ENCODE measurements at places on chromosomes 6 and 20.
A peak's percentile ranks its signal among the peaks of the same experiment; 100 is the strongest.

DNA sequence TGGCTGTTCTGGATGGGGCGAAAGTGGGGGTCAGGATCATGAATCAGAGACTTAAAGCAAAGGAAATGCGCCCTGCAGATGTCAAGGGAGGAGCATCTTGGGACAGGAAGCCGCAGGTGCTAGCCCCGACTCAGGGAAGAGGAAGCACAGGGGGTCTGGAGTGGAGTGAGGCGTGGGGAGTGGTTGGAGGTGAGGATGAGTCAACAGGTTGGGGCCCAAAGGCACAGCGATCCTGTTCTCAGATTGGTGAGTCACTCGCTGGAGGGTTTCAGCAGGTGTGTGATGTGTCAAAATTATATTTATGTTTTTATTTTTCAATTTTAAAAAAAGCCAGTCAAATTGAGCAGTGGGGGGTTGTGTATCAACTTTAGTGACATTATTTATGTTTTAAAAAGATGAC lies 19.0 kb downstream of the PACSIN1 start:
- no peak for DNase-seq

DNA sequence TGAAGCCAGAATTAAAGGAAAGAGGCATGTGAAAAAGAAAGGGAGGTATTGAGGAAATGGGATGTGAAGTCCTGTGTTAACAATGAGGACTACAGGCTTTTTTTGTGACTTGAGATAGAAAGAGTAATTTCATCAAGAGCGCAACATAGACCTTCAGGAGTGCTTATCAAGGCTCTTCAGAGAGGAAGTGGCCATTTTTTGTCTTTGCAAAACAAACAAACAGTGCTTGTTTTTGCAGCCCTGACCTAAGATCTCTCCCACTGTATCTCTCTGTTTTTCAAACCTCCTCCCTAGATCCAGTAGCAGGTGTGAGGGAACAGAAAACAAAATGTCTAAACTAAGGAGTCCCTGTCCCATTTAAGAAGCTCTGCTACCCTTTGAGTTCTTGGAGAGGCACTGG lies 710.3 kb upstream of the MARCKS start:
- DNase-seq: no peak

- DNase-seq: peak; percentile 98
Observed at GRCh38 chr6:109381747-109382575, at the start of gene CD164. CD164 (minus strand) TSS chr6:109382467; CDS start chr6:109382378, 89 bp downstream.

DNA sequence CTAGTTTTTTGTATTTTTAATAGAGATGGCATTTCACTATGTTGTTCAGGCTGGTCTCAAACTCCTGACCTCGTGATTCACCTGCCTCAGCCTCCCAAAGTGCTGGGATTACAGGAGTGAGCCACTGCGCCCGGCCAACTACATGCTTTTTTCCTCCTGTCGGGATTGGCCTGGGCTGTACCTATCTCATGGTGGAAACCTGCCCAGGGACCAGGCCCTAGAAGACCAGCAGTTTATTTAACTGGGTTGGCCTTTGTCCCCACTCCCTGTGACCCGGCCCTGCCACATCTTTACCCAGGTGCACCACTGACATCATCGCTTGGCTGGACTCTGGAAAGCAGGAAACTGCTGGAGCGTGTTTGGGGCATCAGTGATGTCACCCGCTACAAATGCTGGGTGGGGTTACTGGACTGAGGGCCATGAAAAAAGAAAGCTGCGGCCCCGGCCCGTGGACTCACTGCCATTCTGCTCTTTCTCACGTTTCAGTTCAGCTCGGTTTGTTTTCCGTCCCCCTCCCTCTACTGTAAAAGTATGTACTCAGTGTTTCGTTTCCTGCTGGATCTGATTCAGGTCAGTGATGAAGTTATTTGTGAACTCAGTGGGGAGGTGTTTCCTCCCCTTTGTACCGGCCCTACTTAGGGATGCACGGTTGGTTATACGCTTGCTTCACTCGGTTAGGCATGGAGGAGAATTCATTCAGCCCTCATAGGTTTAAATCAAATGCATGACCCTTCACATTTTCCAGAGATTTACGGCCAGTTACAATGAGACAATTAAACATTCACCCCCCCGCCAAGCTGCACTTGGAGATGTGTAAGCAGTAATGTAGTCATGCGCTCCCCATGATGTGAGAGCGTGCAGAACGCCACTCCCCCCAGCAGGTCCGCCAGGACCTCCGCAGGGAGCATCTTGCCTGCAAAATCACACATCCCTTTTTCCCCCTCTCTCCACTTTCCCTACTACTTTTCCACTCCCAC lies 179.3 kb downstream of the MTHFD1L start:
- no peak for DNase-seq

GRCh38 chr20:25623225-25623735 lies 534 bp downstream of the NANP start:
- DNase-seq: peak; percentile 51

- DNase-seq: no peak
Observed at GRCh38 chr6:168468045-168468444, 27.1 kb downstream of the SMOC2 start.

- DNase-seq: no peak
Observed at GRCh38 chr6:17714879-17715851, 8.4 kb upstream of the NUP153 start.

DNA sequence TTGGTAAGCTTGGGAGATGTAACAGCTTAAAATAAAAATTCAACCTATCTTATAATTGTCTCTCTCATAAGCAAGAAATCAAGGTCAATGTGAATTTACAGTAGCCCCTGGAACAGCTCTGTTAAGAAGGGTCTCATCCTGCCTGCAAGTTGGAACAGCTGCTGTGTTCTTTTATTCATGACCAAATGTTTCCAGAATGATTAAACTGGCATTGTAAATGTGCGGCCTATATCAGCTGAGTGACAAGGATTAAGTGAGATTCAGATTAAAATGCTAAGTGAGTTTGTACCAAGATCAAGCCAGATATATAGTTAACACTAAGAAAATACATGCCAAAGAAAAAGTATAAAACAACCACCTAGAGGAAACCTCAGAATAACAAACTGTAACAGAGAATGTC lies 45.3 kb upstream of the NRSN1 start:
- no peak for DNase-seq

DNA sequence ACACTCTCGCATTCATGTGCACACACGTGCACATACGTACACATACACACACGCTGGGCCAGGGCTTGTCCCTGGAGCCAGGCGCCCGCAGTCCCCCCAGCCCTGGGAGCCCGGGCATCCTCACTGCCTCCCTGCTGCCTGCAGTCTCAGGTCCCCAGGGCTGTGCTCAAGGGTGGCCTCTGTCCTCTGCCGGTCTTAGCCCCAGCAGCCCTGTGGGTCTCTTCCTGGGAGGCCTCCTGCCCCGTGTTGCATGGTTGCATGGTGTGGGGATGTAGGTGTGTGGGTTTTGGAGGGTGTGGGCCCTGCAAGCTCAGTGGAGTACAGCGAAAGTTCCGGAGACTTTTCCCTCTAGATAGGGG lies 101.5 kb downstream of the TMEM242 start:
- no peak for DNase-seq

DNA sequence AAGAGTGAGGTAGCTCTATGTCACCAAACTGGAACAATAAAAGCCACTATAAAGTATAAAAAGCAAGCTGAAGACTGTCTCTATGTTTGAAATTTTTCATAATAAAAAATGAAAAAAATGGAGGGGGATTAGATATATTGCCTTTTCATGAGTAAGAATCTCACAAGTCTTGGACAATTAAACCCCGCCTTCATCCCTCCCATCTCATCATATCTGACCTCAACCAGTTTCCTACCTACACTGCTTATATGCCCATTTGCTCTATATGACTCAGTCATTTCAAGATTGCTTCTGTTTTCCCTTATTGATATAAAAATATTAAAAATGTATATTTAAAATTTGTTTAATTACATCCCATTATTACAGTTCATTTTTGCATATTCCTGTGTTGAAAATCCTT lies 2.9 kb upstream of the TRIM39 start:
- no peak for DNase-seq

DNA sequence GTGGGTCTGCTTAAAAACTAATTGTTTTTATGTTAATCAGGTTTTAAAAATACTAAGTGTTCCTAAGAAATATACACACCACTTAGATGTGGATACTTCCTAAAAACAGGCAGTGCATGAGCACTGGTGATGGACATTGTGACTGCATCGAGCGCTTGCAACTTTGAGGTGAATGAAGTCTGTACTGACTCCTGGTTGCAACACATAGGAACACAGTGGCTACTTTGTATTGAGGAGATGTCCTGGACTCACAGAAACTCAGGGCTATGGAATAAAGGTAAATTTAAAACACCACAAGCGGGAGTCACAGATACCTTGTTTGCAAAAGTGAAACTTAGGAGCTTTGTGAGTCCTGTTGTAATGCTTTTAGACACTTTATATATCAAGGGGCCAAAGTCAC lies 55.6 kb upstream of the POLR1H start:
- DNase-seq: no peak

DNA sequence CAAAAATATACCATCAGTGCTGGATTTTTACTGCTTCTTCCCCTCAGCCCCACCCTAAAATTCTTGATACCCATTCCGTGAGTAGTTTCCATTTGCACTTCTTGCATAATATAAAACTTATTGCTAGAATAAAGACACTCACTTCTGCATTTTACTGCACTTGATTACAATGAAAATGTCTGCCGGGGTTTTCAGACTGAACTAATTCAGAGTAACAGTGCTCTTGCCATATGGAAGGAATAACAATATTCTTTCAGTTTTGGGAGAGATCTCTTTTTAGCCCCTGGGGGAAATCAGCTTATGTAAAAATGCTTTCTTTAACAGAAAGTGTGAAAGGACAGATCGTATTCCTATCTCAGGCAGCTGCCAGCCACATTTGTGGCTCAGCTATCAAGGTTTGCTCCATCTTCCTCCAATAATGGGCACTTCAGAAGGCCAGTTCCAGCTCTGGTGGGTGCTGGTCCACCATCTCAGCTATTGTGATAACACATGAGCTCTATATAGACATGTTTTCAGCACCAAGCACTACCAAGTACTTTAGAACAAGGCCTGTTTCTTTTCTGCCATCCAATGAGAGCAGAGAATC lies 8.9 kb downstream of the SMLR1 start:
- DNase-seq: no peak

DNA sequence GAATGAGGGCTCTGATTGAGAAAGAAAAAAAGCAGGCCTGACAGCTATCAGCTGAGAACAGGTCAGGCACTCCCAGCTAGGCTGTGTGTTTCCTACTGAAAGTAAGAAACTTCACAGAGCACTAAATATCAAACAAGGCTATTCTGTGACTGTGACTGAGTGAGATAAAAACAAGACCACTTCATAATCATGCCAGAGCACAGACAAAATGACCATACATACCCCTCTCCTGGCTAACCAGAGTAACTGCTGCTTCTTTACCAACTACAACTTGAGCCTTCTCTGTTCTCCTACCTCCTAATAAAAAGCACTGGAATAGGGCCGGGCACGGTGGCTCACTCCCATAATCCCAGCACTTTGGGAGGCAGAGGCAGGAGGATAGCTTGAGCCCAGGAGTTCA lies 6.8 kb upstream of the BTN1A1 start:
- DNase-seq: peak; percentile 12

- DNase-seq: peak; percentile 32
Observed at GRCh38 chr20:10474606-10475184, 39.6 kb downstream of the SLX4IP start.

GRCh38 chr20:49585585-49586245 lies 17.8 kb upstream of the PTGIS start:
- no peak for DNase-seq

DNA sequence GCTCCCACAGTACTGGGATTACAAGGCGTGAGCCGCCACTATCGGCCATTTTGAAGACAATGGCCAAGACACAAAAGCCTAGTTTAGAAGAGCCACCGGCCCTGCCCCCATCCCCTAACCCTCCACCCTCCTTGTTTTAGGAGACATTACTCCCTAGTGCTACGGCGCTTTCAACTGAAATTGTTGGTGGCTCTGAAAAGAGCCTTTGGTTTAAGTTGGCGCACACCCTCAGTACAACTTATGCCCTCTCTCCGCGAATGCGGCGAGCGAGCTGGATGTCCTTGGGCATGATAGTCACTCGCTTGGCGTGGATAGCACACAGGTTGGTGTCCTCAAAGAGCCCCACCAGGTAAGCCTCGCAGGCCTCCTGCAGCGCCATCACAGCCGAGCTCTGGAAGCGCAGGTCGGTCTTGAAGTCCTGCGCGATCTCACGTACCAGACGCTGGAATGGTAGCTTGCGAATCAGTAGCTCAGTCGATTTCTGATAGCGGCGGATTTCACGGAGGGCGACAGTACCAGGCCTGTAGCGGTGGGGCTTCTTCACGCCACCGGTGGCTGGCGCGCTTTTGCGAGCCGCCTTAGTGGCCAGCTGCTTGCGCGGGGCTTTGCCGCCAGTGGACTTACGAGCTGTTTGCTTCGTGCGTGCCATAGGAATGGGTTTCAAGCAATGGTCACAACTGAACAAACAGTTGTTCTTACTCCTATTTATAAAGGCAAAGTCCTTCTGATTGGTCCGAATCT lies 114.9 kb upstream of the BTN3A2 start:
- DNase-seq: peak; percentile 73

- DNase-seq: no peak
Observed at GRCh38 chr6:84329077-84329476, 101.6 kb upstream of the CEP162 start.

- no peak for DNase-seq
Observed at GRCh38 chr20:53405139-53405538, 188.5 kb downstream of the ZNF217 start.

GRCh38 chr20:24866008-24866407 lies 83.1 kb upstream of the CST7 start:
- no peak for DNase-seq

GRCh38 chr20:11712639-11713160 lies 205.0 kb upstream of the BTBD3 start:
- no peak for DNase-seq

DNA sequence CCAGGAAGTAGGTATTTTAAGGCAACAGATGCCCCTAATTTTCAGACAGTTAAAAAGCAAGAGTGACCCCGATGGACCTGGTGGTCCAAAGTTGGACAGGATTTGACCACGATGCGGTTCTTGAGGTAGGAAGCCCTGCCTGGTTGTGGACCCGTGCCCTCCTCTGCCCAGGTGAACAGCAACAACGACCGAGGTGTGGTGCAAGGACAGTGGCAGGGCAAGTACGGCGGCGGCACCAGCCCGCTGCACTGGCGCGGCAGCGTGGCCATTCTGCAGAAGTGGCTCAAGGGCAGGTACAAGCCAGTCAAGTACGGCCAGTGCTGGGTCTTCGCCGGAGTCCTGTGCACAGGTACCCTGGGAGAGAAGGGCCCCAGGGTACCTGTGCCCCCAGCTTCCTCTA lies 18.7 kb downstream of the TGM6 start:
- no peak for DNase-seq

- no peak for DNase-seq
Observed at GRCh38 chr6:163592872-163593271, 178.4 kb downstream of the QKI start.

- DNase-seq: no peak
Observed at GRCh38 chr6:151096255-151096612, 143.5 kb upstream of the AKAP12 start.

- DNase-seq: no peak
Observed at GRCh38 chr20:1566701-1567100, 9.2 kb upstream of the SIRPD start.

GRCh38 chr6:124536157-124536841 lies 425.9 kb upstream of the RNF217 start:
- no peak for DNase-seq

GRCh38 chr6:31861919-31862343 lies 690 bp downstream of the NEU1 start:
- DNase-seq: no peak

- DNase-seq: peak; percentile 44
Observed at GRCh38 chr6:45658400-45658799, 280.7 kb upstream of the SUPT3H start.
